ENCODE measurements at places on chromosomes 6 and 20. TPM values are rescaled to one million over a fixed set of nuclear protein-coding genes. Genes with fewer than 3 reads are reported as not detected.

Gene CDK5RAP1
- 19.8 TPM for total RNA-seq

Gene PRDM13
- total RNA-seq = not detected

- no peaks in the 10 kb centered on the region for H3K36me3 ChIP-seq
- H3K4me1 ChIP-seq = no peaks in the 10 kb centered on the region
- no peak overlapping the region for H3K4me3 ChIP-seq
Measured at GRCh38 chr6:124551711-124552233, 410.5 kb upstream of the RNF217 start.

Gene KDM1B
- total RNA-seq = 11.6 TPM

GRCh38 chr6:90918361-90918760 is 331.5 kb upstream of the MAP3K7 start:
- no peaks in the 10 kb centered on the region for H3K27me3 ChIP-seq
- H3K4me3 ChIP-seq = no peak overlapping the region
- DNase-seq = no peak
- H3K36me3 ChIP-seq = no peaks in the 10 kb centered on the region
- H3K27ac ChIP-seq = no peak overlapping the region

DNA sequence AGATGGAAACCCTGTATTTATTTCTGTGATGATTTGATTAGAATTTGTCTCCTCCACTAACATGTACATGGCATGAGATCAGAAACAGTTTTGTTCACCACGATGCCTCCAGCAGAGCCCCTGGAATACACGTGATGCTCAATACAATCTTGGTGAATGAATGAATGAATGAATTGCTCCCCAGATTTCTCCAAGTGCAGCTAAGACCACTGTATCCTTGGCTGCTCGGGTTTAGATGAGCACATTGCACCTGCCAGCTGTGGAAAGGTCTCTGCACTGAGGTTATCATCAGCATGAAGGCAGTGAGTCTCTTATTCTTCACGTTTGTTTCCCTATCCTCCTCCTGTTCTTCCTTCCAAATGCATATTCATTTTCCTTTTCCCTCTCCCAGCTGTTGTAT is 17.9 kb downstream of the CASS4 start:
- H3K27ac ChIP-seq = no peak overlapping the region
- no peaks in the 10 kb centered on the region for H3K27me3 ChIP-seq
- H3K4me3 ChIP-seq = no peak overlapping the region
- no peaks in the 10 kb centered on the region for H3K36me3 ChIP-seq
- H3K4me1 ChIP-seq = peaks cover 4% of the 10 kb centered on the region

- H3K4me3 ChIP-seq = no peak overlapping the region
- H3K36me3 ChIP-seq = no peaks in the 10 kb centered on the region
- no peaks in the 10 kb centered on the region for H3K4me1 ChIP-seq
Measured at GRCh38 chr20:48015943-48016723, 230.9 kb upstream of the SULF2 start.

DNA sequence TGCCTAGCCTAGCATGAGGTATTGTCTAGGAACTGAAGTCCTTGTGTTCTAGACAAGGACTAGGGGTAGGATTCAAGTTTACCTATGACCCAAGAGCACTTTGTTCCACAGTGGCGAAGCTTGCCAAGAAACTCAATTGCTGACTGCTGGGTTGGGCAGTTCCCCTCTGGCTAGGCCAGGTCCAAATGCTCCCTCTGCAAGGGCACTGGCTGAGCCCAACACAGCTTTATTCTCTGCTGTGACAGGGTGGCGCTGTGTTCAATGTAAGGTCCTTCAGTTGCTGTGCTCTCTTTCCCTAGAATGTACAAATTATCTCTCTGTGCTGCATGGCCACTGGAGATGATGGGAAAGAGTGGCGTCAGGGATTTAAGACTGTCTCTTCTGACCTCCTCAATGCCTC is 950.8 kb downstream of the HACE1 start:
- DNase-seq = no peak
- H3K4me1 ChIP-seq = no peaks in the 10 kb centered on the region
- no peak overlapping the region for H3K27ac ChIP-seq
- no peak overlapping the region for H3K4me3 ChIP-seq

All from heart left ventricle (tissue), 16 donors.